ENCODE measurements at places on chromosomes 6 and 20. TPM values are rescaled to one million over a fixed set of nuclear protein-coding genes. Genes with fewer than 3 reads are reported as not detected.

The ACAT2 gene
- total RNA-seq, result 23.8 TPM

The SSTR4 gene
- total RNA-seq, result not detected

The TFAP2B gene
- total RNA-seq, result not detected

The MKKS gene
- total RNA-seq, result 13.5 TPM

The FABP7 gene
- not detected for total RNA-seq

The COL10A1 gene
- not detected for total RNA-seq

The PGC gene
- not detected for total RNA-seq

The C2 gene
- total RNA-seq, result 3.8 TPM

The SLC52A3 gene
- total RNA-seq, result not detected

The TRIM26 gene
- total RNA-seq, result 46.4 TPM

The C6orf89 gene
- total RNA-seq, result 46.1 TPM

The GRM1 gene
- not detected for total RNA-seq

The TPD52L1 gene
- 0.89 TPM for total RNA-seq

The HEY2 gene
- not detected for total RNA-seq

The LRRC1 gene
- 2.1 TPM for total RNA-seq

The PRRT1 gene
- total RNA-seq, result 3.3 TPM

The NHLRC1 gene
- total RNA-seq, result 0.48 TPM

The ADGB gene
- total RNA-seq, result not detected

The TNXB gene
- total RNA-seq, result 16.1 TPM

The DEFB132 gene
- not detected for total RNA-seq

The CPXM1 gene
- total RNA-seq, result 0.90 TPM

The RNF8 gene
- 12.1 TPM for total RNA-seq

The TRIM10 gene
- total RNA-seq, result not detected

The HLA-E gene
- 1,368 TPM for total RNA-seq

The RHAG gene
- not detected for total RNA-seq

The PRDM1 gene
- 108 TPM for total RNA-seq

The TAAR1 gene
- total RNA-seq, result not detected

The HINT3 gene
- 10.5 TPM for total RNA-seq

The MYLK4 gene
- total RNA-seq, result 1.3 TPM

The DYNLT2 gene
- total RNA-seq, result 2.0 TPM

The SGK2 gene
- total RNA-seq, result 1.4 TPM

The ZDHHC14 gene
- 2.1 TPM for total RNA-seq

The RSPO3 gene
- not detected for total RNA-seq

The MACROD2 gene
- total RNA-seq, result 1.3 TPM

The CGA gene
- total RNA-seq, result not detected

The SLC9A8 gene
- 25.6 TPM for total RNA-seq

The CLVS2 gene
- total RNA-seq, result not detected

The MAFB gene
- total RNA-seq, result 0.23 TPM

The MMP24 gene
- not detected for total RNA-seq

The MYH7B gene
- 0.69 TPM for total RNA-seq

The C6orf118 gene
- total RNA-seq, result not detected
